Natural killer cell (primary cell): ENCODE measurements at places on chromosomes 3 and 15.

DNA sequence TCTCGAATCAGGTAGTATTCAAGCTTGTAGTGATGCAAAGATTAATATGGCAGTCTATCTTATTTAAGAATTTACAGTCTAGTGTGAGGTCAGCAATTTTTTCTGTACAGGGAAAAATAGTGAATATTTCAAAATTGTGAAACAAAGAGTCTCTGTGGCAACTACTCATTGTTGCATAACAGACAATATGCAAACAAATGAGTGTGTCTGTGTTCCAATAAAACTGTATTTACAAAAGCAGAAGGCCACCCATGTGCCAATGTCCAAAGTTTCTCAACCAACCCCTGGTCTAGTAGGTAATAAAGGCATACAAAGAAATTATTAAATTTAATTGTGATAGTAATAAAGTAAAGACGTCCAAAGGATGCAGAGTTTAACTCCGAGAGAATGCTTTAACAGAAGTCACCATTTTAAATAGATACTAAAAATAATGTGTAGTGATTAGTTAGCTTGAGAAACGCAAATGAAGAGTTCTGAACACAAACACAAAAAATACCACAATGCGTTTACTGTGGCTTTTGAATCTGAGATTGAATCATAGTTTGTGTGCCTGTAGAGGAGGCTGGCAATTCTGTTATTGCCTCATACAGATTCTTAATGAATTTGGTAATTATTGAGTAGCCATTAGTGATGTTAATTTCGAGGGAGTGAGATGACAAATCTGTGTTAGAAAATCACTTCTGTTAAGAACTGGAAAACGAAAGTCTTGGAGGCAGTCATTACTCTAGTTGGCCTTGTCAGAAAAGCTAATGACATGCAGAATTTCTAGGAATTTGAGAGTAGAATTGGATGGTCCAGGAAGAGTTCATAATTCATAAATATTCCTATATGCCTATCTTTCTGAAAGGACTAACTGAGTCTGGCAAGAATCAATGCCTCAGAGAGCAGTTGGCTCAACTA, 48.7 kb downstream of the CADM2 start:
- DNase-seq = no peak

DNA sequence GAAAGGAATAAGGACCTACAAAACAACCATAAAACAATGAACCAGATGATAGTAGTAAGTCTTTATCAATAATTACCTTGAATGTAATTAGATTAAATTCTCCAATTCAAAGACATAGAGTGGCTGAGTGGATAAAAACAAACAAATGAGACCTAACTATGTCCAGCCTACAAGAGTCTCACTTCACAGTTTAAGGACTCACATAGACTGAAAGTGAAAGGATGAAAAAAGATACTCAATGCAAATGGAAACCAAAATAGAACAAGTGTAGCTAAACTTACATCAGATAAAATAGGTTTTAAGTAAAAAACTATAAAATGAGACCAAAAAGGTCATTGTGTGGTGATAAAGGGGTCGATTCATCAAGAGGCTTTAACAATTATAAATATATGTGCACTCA, 21.9 kb upstream of the NR1I2 start:
- no peak for DNase-seq

- DNase-seq = no peak
These were observed 23.7 kb downstream of the ALPK3 start for GRCh38 chr15:84840741-84841429.

DNA sequence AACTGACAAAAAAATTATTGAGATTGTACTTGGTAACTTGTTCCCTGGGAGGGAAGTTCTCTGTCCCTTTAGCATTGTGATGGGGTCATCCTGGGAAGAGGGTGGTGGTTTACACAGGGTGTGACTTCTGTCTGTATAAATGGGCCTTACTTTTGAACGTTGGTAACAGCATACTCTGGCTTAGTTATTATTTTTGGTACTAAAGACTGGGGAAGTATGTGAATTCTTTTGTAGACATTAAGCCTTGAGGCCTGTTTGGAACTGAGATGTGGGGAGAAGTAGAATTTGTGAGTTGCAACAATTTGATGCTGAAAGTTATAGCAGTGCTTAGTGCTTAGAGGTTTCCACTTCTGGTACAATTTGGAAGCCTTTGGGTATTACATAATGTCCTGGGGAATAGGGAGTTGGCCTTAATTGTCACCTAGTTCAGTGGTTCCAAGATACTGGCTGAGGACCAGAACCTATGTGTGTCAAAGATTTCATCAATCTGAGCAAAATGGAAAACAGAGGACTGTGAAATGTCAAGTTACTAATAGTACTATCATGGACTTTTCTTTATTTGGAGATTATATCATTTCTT, 15.9 kb downstream of the TLNRD1 start:
- DNase-seq = no peak

DNA sequence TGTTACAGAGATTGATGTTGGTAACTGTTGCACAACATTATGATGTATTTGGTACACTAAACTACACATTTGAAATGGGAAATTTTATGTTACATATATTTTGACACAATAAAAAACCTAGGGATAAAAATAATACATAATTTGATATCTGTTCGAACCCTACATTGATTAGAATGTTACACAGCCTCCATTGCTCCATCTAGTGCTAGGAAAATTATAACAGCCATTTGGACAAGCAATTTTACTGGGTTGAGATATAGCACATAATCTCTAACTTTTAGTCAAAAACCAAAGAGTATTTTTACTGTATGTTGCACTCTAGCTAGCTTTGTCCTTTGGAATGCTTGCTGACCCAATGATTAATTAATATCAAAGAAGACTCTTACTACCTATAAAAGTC, 108.1 kb downstream of the LSAMP start:
- DNase-seq = no peak
